ENCODE measurements at places on chromosomes 7 and 10.
A peak's percentile ranks its signal among the peaks of the same experiment; 100 is the strongest.

GRCh38 chr7:143382126-143382790 is 1.1 kb downstream of the ZYX start:
- DNase-seq, result no peak

DNA sequence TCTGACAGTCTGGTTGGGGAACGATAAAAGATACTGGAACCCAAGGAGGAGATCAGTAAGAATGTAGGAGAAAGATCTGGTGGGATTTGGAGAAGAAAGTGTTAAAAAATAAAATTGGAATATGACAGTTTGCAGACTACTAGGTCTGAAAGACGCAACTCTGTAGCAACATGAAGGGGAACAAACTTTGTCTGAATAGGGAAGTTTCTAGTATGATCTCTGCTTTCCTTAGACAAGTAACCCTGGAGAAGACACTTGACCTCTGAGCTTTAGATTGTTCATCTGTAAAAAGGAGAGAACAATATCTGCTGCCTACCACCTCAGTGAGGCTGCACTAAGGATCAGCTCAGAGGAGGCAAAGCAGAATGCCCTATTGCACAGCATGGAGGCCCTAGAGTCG is 3.0 kb upstream of the PRSS1 start:
- no peak for DNase-seq

DNA sequence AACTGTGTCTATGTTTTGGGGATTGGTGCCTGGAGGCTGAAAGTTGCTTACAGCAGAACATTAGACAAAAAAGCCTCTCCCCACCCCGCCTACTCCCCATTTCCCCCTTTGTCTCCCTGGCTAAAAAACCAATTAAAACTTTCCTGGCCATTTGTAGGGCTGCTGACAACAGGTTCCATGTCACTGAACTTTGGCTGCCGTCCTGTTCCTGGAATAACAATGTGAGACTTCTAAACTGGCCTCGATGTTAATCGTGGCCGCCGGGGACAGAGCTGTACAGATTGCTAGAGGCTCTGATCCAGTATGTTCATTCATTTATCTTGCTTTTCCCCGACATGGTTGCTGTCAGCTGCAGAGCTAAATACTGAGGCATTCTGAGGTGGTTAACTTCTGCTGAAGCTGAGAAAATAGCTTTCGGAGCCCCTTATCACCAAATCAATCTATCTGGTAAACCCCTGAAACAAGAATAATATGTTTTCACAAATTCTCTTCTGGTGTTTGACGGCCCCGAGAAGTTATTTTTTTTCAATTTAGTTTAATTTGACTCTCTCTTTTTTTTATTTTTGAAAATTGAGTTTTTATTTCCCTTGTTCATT is 271.6 kb downstream of the GFRA1 start:
- no peak for DNase-seq

DNA sequence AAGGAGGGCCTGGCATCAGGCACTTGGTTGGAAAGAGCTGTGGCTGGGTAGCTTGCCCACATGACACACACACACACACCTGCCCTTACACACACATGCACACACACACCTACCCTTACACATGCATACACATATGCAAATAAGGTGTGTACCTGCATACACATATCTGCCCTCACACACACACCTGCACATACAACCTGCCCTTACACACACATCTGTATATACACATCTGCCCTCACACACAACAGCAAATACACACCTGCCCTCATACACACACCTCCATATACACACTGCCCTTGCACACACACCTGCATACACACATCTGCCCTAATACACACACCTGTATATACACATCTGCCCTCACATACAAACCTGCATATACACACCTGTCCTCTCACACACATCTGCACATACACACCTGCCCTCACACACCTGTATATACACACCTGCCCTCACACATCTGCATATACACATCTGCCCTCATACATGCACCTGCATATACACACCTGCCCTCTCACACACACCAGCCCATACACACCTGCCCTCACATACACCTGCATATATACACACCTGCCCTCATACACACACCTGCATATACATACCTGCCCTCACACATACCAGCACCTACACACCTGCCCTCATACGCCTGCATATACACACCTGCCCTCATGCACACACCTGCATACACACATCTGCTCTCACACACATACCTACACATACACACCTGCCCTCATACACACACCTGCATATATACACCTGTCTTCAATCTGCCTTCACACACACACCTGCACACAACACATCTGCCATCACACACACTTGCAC is 82.9 kb downstream of the GRID1 start:
- peak; percentile 59 for DNase-seq

DNA sequence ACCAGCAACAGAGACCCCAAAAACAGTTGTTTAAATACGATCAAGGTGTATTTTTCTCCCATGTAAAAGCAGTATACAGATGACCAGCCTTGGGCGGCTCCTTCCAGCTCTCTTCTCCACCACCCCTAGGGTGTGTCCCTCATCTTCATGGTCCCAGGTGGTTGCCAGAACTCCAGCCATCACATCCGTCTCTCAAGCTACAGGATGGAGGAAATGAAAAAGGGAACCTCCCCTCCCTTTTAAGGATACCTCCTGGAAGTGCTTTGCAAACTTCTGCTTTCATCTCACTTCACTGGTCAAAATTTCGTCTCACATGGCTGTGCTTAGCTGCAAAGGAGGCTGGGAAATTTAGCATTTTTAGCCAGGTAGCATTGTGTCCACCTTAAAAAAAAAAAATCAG is 59.3 kb downstream of the C10orf105 start:
- DNase-seq, result no peak

- DNase-seq, result no peak
Measured at GRCh38 chr10:100744987-100745881, at the start of gene PAX2. Gene PAX2 (plus strand): TSS chr10:100745582. CDS start chr10:100746261, 679 bp downstream.

DNA sequence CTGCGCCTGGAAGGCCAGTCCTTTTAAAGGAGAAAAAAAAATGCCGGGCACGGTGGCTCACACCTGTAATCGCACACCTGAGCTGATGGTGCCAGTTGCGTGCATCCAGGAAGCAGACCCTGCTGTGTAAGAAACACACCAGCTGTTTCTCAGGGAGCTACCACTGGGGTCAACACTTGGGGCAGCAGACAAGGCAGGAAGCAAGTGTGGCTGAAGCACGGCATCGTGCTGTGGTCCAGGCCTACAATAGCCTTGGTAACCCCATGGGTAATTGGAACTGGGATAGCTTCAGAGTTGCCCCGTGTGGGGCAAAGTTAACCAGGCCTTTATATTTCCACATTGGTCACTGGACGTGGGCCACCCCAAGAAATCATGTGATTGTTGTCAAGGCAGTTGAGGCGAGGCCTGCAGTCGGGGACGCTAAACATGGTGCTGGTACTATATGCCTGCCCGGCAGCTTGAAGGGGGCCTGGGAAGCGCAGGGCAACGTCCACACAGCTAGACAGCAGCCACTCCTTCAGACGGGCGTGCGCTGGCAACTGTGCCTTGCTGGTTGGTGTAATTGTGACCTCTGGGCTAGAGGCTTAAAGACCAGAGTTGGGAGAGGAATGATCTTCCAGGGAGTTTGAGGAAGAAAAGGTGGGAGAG is 2.5 kb upstream of the TACR2 start:
- DNase-seq, result no peak

DNA sequence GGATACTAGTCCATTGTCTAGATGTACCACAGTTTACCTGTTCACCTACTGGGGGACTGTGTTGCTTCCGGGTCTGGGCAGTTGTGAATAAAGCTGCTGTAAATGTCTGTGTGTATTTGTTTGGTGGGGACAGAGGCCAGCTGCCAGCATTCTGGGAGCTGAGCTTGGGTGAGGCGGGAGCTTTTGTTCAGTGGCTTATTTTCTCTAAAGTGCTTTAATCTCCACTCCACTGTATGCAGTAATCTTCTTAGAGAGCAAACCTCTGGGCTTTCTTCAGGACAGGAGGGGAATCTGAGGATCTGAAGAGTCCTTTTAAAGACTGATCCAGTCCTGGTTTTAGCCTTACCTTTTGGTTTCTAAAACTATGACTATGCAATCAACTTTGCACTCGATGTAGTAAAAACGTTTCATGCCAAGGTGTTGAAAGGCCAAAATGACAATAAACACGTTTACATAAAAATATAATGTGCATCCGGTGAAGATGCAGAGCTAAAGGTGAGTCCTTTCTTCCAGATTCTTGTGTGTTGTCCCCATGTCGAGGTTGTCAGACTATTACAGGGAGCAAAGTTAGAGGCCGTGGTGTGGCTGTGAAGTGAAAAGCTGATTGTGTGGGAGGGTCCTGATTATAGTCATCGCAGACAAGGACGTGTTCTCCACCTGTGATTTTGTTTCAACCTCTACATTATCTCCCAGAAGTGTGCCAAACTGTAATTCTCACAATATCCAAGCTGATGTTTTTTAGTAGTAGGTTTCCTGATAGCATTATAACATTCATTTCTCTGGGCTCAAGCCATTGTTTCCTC is 279.8 kb downstream of the CAMK1D start:
- no peak for DNase-seq

DNA sequence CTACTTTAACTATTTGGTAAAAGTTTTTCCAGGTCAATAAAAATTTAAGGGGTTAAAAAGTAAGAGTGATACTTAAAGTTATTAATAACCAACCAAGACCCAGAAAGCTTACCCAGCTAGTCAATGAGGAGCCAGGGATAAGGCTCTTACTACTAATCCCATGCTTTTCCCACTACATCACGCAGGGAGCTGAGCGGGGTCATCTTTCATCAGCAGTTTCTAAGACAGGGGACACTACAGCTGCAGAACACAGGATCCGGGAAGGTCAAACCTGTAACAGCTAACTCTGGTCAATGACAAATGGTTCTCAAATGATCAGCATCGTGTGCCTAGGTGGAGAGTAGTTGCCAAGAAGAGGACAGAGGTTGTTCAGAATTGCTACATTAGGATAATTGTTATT is 65.1 kb downstream of the RSU1 start:
- DNase-seq, result no peak

GRCh38 chr10:48577158-48577557 is 27.7 kb downstream of the ARHGAP22 start:
- DNase-seq, result peak; percentile 56

DNA sequence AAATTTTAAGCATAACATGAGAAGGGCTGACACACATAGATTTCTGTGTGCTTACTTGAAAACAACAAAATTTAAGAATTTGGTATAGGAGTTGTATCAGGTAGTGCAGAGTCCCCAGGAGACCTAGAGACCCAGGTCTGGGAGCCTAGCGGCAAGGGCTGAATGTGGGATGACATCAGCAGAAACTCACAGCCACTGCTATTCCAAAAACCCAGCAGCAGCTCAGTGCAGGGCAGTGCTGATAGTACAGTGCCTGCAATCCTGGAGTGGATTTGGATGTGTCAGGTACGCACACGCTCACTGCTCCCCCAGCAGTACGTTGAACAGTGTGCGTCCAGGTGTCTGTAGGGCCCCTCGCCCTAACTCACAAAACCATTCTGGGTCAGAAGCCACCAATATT is 87.1 kb downstream of the EGFR start:
- no peak for DNase-seq

- no peak for DNase-seq
Measured at GRCh38 chr10:33681595-33681994, 347.1 kb upstream of the NRP1 start.

- DNase-seq, result no peak
Measured at GRCh38 chr7:134356421-134356936, 39.7 kb upstream of the SLC35B4 start.

DNA sequence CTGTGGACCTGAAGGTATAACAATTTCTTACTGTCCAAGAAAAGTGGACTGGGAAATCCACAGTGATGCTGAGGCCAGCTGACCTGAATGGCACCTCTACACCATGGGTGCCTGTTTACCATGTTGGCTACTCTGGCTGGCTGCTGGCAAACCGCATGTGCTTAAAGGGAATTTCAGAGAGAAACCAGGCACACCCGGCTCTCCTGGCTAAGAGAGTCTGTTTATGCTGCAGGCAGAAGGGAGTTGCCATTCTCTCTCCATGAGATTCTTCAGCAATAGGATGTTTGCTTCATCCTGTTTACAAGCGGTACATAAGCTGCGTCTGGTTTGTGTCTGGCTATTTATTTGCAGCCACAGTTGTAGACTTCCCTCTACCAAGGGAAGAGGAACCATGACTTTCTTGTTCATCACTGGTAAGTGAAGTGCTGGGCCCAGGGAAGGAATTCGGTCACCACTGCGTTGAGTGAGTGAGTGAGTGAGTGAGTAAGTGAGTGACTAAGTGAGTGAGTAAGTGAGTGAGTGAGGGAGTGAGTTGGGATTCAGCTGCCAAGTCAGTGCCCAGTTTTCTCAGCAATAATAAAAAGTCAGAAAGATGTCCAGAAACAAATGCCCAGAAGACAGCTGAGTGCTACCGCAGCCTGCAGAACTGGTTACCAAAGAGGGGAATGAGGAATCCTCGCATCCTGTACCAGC is 90.4 kb downstream of the COBL start:
- DNase-seq, result no peak

DNA sequence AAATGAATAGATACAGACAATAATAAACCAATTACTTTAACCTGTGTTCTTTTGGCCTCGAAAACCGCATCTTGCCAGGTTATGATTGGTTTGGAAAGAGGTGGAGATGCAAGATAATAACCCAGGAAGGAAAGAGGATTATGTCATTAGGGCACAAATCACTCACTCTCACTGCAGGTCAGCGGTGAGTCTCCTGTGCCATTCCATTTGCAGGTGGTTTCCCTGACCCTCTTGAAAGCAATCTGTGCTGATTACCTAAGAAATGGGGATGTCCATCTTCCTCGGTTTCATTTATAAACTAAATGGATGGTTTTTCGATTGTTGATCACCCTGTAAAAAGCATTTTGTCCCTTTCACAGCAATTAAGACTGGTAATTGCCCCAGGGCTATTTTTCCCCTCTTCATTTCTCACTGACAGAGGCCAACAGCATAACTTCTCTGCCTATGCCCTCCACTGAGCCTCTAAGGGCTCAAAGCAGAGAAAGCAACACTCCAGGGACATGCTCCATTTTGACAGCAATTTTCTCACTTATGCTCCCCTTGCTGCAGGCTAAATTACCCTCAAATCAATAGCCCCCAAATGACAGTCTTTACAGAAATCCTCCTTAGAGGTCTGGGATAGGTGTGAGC is 257.5 kb downstream of the IPMK start:
- DNase-seq, result no peak

- DNase-seq, result peak; percentile 92
Measured at GRCh38 chr10:71748671-71749191, 24.6 kb downstream of the VSIR start.

- no peak for DNase-seq
Measured at GRCh38 chr7:134500406-134500805, 27.0 kb upstream of the AKR1B10 start.

DNA sequence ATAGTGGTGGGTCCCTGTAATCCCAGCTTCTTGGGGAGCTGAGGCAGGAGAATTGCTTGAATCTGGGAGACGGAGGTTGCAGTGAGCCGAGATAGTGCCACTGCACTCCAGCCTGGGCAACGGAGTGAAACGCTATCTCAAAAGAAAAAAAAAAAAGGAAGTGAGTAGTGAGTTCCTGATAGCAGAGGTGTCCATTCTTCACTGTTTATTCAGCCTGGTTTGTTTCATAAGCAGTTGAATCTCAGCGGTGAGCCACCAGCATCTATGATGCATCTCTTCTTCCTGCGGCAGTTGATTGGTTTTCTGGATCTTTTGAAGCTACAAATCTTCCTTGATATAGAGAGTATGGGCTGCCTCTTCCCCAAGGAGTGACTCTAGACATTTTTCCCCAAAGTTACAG is 316.1 kb upstream of the MTPN start:
- DNase-seq, result no peak

GRCh38 chr7:107196834-107197610 is 28.2 kb downstream of the HBP1 start:
- no peak for DNase-seq

Measured in cardiac septum (tissue), 1 donor.